Stimulated activated CD8-positive, alpha-beta memory T cell treated with anti-CD3 and anti-CD28 coated beads, Interleukin-4, amount 100 ng/mL, for 1 hour (primary cell): ENCODE measurements at places on chromosomes 2 and 18.

GRCh38 chr18:75698861-75699260, 271.4 kb upstream of the SMIM21 start:
- no peak for DNase-seq

DNA sequence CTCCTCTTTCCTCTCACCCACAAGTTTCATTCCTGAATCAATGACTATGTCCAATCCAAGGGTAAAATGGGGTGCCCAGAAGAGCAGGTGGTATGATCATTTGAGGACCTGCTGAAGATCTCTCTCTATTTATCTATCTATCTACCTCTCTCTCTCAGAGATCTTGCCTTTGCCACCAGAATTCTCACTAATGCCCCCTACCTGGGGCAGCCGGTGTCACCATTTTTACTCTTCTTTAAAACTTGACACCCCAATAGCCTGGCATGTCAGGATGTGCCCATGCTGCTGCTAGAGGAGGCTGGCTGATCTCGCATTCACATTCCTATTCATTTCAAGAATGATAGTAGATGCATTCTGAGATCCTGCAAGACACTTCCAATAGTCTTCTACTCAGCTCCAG, 24.3 kb upstream of the RPIA start:
- DNase-seq = no peak

DNA sequence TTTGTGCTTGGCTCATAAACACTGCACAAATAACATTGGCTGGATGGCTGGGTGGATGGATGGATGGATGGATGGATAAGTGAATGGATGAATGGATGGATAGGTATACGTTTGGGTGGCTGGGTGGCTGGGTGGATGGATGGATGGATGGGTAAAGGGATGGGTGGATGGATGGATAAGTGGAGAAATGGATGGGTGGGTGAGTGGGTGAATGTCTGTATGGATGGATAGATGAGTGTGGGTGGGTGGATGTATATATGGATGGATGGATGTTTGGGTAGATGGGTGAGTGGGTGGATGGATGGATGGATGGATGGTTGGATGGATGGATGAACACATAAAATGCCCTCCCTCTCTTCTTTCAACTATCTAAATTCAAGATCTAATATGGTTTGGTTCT, 38.1 kb downstream of the KCNF1 start:
- no peak for DNase-seq

DNA sequence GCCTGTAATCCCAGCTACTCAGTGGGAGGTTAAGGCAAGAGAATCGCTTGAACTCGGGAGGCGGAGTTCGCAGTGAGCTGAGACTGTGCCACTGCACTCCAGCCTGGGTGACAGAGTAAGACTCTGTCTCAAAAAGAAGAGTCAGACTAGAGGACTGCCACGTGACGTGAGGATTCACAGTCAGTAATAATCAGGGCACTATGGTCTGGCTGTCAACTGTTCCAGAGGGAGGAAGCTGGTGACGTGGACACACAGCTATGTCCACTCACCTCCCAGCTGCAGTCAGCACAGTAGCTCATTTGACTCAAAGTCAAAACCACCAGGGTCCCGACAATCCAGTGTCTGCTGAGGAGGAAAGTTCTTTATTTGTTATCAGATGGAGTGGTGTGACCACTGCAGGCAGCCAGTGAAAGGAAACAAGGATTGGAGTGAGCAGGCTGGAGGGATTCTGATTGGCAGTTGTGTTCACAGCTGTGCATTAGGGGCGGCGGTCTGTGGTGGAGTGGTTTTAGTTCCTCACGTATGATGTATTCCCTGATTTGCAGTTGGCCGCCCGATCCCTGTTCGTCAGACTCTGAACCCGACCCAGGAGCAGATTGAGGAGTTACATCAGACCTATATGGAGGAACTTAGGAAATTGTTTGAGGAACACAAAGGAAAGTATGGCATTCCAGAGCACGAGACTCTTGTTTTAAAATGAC, 37.9 kb downstream of the MOGAT1 start:
- no peak for DNase-seq

DNA sequence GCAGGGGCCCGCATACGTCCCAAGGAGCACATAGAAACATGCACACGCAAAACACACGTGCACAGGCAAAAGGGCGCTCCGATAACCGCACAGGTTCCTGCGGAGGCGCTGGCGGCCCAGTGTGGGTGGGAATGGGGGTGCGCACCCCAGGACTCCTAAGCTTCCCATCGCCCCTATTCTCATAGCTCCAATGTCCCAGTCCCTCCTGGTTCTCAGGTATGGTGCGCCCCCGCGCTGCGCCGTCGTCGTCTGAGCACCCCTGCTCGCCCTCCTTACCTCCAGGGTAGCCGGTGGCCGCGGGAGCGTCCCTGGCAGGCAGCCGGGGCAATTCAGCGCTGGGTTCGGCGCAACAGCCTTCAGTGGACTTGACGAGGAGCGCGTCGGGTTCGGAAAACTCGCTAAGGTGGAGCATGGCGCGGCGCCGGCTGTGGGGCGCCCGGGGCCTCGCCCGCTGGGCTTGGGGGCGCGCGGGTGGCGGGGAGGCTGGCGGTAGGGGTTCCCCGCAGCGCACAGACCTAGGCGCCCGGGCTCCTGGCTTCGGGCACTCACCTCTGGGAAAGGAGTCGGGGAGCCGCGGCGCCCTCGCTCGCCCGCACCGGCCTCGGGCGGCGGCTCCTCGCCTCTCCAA, 328 bp downstream of the EGR4 start:
- DNase-seq = no peak

- DNase-seq = no peak
Measured at GRCh38 chr18:6221602-6222014, 193.1 kb downstream of the L3MBTL4 start.

DNA sequence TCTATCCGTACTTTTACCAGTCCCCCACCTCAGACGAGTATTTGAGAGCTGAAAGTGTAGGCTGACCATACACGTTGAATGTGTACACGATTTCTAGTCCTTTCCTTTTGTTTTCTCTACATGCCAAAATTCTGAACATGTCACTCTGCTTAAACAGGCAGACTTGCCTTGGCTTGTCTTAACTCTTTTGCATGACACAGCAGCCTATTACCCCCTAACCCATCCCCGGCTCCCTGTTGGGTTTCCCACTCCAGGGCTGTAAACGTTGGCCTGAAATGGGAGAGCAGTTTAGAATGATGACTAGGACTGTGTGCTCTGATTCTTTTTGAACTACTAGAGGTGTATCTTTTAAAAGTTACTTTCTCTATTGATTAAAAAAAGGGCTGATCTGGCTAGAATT, 19.1 kb downstream of the MTCL1 start:
- DNase-seq = no peak

GRCh38 chr2:103293742-103294077, 531.9 kb downstream of the TMEM182 start:
- no peak for DNase-seq

- no peak for DNase-seq
Measured at GRCh38 chr2:108942231-108942825, 46.7 kb downstream of the EDAR start.

GRCh38 chr2:180618570-180618969, 361.8 kb upstream of the UBE2E3 start:
- DNase-seq = no peak

DNA sequence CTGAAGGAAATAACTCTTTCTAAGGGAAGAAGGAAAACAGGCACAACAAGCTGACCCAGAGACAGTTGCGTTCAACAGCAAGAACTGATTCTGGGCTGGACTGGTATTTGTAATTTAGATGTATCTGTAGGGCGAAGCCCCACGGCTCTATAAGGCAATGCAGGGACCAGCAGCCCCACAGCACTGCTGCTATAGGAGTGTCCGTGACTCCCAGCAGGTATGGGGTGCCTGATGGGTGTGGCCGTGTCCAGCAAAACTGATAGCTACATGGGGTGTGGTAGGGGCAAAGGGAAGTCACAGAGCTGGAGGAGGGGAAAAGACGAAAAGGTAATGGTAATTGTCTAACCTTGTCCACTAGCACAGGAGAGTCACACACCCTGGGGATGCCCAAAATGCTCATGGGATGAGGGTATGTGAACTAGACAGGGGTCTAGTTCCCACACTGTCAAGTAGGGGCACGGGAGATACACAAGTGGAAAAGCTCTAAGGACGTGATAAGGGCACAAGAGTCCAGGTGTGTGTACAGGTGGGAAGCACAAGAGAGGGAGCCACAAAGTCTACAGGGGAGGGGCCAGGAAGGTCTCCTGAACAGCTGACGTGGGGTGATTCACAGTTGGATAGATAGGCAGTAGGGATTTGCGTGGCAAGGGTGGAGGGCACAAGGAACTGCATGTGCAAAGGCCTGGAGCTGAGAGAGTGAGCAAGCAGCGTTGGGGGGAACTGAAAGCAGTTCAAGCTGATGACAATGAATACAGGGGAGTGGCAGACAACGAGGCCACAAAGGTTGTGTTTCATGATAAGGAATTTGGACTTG, 48.5 kb upstream of the ASPRV1 start:
- no peak for DNase-seq

DNA sequence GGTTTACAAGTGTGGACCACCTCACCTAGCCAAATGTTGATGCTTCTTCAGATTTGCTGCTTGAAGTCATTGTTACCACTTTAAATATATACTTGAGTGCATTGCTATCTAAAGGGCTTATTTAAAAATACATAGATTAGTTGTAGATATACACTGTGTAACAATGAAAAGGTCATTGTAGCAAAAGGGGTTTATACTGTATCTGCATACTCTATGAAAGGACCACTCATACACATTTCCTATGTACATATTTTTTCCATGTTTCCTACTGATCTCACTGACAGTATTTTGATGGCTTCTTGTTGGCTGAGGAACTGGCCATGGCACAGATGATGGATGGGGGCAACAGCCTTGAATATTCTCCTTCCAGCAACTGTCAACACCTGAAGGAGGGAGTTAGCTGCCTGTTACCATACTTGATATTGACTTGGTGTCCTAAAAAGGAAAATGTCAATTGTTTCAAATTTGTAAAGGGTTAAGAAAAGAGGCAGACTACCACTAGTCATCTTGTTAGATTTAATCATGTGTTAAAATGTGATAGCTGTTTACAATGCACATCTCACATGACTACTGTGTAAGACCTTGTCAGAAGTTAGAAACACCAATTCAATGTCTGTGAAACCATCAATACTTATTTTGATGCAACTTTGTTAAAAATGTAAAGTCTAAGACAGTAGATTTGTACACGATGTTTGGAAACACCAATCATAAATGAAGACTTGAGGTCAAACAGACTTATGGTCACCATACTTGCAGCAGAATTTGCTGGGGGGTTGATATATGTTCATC, 33.5 kb downstream of the RAB10 start:
- no peak for DNase-seq
